ENCODE measurements at places on chromosomes 6 and 20.

DNA sequence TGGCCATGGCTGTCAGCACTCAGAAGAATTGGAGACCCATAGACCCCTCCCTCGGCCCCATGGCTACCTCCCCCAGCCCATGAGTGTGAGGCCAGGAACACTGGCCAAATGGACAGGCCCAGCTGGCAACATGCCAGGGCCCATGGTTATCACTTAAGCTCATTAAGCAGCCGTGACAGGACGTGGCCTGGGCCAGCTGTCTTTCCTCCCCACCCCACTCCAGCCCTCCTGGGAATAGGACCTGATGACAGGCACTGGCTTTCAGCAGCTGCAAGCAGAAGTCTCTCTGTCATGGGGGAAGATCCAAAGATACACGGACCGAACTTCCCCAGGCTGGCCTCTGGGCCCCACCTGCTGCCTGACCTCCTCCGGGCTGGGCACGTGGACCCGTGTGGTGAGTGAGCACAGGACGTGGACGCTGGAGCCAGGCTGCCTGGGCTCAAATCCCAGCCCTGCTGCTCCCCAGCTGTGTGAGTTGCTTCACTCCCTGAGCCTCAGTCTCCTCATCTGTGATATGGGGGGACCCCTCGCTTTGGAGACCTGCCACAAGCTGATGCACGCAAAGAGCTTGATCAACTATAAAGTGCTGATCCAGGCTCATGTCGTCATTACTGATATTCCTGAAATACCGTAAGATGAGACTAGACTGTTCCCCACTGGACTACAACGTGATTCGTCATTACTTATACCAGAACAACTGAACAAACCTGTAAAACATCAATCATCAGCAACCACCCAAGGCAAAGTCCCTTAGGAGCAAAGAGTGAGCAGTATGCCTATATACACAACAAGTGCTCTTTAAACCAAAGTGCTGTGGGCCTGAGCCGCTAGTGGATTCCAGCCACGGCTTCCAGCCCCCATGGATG is 22.0 kb upstream of the VSTM2L start:
- no peak for DNase-seq

DNA sequence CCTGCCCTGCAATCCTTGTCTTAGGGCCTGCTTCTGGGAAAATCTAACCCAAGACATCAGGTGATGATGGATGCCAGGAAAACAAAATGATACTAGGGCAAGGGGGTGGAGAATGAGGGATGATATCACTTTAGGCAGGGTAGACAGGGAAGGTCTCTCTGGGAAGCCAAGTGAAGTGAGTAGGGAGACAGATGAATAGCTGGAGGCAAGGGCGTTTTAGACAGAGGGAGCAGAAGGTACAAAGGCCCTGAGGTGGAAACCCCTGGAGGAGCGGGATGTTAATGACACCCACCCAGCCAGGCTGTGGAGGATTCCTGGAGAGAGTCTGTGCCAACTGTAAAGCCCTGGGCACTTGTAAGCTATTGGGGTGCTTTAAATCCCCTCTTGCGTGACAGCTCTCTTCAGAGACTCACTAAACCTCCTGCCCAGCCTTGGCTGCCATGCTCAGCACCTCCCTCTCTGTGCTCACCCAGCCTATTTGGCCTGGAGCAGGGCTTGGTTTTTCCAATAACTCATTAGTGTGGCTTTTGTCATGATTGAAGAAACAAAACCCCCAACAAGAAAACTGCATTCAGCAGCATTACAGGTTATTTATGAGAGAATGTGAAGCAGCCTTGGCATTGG is 12.4 kb upstream of the MDGA1 start:
- DNase-seq = no peak

DNA sequence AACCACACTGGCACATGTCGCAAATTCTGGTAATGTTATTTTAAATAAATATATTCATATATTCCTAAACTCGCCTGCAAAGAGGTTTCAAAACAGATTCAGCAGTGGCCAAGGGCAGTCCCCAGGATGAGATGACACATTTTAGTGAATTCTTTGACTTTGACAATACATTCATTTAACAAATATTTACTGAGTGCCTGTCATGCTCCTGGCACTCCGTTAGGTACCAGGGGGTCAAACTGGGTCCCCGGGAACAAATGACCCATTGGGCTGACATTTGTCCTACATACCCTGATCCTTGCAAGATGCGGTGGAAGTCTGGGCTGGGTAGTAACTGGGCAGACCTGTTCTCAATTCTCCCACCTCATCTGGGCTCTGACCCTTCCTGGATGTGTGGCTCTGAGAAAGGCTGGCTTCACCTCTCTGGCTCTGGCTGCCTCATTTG is 74.9 kb downstream of the FYN start:
- DNase-seq = no peak

DNA sequence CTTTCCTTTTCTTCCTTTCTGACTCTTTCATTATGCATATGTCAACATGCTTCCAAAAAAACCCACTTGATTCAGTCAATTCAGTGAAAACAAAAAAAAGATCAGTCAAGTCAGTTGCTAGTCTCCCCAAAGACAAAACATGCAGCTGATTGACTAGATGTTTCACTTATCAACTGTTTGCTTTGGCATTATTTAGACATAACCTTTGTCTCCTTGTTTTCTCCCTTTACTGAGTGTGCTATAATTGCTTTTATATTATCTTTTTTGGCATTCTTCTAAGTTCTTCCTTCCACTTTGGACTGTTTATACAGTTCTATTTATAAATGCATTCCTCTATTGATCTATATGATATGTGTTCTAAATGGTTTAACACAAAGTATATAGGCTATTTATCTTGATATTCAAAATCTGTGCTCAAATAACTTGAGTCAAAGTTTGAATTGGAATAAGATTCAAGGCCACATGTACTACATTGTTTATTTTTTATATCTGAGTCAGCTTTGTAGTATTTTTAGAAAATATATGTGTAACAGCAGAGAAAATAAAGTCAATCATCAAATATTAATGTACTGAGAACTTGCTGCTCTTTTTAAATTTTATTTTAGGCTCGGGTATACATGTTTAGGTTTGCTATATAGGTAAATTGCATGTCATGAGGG is 260.5 kb downstream of the CENPW start:
- no peak for DNase-seq

DNA sequence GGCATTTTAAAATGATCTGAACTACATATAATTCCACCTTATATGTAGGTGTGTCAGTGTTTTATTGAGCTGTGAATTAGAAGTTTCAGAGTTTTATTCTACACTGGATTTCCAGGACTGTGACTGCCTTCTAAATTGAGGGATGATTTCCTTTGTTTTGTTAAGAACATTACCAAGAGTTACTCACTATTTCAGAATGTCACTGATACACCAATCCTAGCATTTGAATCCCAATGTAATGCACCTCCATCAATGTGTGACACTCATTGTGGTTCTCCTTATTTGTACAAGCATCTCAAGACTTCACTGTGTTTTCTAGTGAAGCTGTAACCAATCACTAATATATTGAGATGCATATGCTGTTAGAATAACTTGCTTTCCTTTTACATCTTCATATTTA is 86.8 kb downstream of the PLCB1 start:
- DNase-seq = no peak

DNA sequence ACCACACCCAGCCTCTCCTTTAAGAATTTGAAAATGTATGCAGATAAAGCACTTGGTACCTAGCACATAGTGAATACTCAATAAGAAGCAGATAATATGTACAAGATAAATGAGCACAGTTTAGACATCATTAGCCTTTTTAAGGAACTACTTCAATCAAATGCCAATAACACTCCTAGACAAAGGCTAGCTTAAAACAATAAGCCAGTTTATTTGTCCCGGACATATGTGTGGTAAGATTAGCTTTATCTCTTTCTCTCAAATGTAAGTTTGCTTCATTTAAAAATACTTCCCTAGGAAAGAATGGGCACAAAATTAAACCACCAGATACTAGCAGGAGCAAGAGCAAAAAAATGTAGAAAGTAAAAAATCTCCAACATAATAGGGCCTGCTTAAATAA is 73.8 kb downstream of the MAP3K5 start:
- DNase-seq = no peak

DNA sequence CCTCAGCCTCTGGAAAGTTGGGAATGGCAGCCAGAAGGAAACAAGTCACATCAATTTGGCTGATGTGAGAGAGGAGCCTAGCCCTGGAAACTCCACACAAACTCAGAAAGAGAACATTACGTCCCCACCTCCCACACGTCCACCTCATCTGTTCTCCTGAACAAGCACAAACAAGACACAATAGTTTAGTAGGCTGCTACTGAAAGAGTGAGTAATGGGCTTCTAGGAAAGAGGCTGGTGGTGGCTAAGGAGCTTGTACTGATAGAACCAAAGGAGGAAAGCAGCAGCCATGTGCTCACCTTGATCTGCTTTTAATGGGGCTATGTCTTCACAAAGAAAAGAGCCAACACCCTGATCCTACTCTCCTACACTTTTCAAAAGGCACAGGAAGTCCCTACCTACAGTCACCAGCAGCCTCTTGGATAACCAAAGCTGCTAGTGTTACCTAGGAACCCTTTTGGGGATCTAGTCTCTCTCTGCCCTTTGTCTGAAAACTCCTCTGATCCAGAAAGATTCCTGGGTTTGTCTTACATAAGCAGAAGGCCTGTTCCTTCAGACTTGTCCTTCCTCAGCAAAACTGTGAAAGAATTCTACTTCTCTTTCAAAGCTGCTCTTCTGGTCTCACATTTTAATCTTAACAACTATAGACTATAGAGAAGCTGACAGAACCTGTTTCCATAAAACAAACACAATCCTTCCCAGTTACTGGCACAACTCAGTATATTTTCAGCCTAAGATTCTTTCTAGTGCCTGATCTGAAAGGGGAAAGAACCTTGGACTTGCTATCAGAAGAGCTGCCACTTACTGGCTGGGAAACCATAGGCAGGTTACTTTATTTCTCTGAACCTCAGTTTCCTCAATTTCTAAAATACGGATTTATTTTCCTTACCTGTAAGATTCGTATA is 3.1 kb downstream of the PLAGL2 start:
- DNase-seq = no peak

DNA sequence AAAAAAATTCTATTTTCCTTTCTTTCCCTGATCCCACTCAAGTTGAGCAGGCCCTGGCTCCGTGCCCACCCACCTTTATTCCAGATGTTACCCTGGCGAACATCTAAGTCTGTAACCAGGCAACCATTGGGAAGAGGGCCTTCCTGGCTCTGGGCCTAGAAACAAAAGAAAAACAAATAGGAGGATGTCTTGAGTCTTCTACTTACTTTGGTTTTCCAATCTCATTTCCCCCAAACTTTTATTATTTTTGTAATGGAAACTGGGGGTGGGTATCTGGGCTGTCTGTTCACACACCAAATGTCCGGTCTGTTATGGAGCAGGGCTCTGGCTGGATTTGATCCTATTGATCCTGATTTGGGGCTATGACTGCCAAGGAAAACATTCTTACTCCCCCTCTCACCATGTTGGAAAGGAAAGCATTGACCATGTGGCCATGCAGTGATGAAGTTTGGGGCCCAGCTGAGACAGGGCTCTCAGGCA is 744.1 kb downstream of the DHX35 start:
- DNase-seq = no peak

GRCh38 chr6:148239215-148239614 is 103.4 kb upstream of the SASH1 start:
- DNase-seq = no peak

GRCh38 chr6:124982669-124983068 is 20.4 kb downstream of the RNF217 start:
- DNase-seq = no peak

DNA sequence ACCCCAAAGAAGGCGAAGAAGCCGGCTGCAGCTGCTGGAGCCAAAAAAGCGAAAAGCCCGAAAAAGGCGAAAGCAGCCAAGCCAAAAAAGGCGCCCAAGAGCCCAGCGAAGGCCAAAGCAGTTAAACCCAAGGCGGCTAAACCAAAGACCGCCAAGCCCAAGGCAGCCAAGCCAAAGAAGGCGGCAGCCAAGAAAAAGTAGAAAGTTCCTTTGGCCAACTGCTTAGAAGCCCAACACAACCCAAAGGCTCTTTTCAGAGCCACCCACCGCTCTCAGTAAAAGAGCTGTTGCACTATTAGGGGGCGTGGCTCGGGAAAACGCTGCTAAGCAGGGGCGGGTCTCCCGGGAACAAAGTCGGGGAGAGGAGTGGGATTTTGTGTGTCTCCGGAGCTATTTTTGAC is 69.6 kb downstream of the HFE start:
- no peak for DNase-seq

DNA sequence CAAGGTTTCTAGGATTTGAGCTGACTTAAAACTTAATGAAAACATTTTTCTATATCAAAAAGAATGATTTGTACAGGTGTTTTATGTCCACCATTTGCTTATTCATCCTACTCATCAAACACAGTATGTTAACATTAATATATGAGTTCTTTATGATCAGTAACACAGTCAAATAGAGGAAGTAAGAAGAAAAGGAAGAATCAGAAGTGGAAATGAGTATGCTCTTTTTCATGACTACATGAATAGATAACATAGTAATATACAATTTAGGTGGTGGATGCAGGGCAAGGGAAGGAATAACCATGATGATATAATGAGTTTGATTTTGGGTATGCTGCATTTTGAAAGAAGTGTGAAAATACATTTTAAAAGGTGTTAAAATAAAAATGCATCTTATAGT is 16.5 kb downstream of the KPNA5 start:
- DNase-seq = no peak

DNA sequence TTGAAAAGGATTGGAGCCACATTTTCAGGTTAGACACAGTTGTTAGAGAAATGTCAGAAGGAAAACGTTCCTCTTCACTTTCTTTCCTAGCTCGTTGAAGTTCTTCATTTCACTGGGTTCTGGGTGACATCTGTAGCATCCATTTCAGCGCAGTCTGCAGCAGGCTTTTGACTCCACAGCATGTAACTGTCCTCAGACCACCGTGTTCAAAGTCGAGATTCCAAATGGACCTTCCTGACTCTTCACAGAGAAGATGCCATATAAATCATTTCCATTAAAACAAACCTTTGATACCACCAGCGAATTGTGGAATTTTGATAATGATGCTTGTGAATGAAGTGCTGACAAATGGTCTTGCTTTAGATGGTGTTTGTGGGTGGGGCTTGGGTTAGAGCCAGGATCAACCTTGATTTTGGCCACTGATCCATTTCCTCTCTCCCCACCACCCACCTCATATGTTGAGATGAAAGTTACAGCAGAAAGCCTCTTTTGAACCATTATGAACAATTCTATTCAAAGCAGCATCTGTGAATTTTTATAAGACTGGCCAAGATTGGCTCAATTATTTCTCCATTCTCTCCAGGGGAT is 185.3 kb upstream of the PREP start:
- no peak for DNase-seq

GRCh38 chr6:106736502-106736901 is 107.1 kb downstream of the QRSL1 start:
- DNase-seq = no peak

- DNase-seq = no peak
These were observed 48.8 kb downstream of the TM9SF4 start for GRCh38 chr20:32158351-32158750.

GRCh38 chr6:100175814-100176310 is 181.8 kb upstream of the MCHR2 start:
- peak; percentile 93 for DNase-seq

All from stromal cell of bone marrow (primary cell).